Upper lobe of right lung (tissue), 1 donor: ENCODE measurements at places on chromosomes 16 and 17. TPM values are rescaled to one million over a fixed set of nuclear protein-coding genes. Genes with fewer than 3 reads are reported as not detected.

DNA sequence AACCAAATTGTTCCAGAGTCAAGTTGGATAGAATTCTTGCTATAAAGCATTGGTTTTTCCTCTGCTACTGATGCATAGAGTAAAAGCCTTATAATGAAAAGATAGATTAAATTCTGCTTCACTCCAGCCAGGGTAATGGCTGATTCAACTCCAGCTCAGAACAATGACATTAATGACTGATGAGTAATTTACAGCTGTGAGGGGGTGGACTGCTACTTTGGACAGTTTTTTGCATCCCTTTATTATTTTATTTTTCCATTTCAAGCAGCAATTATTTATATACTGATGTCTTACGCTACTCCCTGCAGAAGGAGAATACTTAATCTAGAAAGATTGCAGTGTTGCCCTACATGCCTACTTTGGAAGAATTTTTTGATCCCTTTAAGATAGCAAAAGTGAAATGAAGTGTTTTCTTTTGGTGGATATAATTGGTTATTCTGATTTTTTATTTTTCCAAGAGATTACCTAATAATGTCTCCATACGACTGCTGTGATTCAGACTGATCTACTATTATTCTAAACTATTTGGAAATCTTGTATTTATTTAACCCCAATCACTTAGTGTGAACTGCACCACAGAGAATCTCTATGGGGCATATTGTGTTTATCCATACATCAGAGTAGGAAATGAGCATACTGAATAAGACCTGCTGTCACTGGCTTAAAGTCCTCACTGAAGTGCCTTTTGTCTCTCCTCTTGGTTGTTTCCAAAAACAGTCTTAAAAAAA lies 149.5 kb downstream of the TRIM37 start:
- no peak overlapping the region for H3K27ac ChIP-seq
- no peak for DNase-seq
- H3K36me3 ChIP-seq: no peaks in the 10 kb centered on the region

GRCh38 chr17:1912146-1912545 lies 82.3 kb downstream of the RPA1 start:
- no peak overlapping the region for H3K4me3 ChIP-seq
- no peak for DNase-seq
- H3K36me3 ChIP-seq: no peaks in the 10 kb centered on the region

GRCh38 chr17:80261159-80261894 lies 675 bp downstream of the RNF213 start:
- peaks cover 7% of the 10 kb centered on the region for H3K36me3 ChIP-seq
- peaks cover 36% of the 10 kb centered on the region for H3K4me1 ChIP-seq
- DNase-seq: peak; percentile 84
- H3K27ac ChIP-seq: peak overlapping the region; percentile 94
- no peaks in the 10 kb centered on the region for H3K27me3 ChIP-seq
- peak overlapping the region; percentile 86 for H3K4me3 ChIP-seq

GRCh38 chr17:80006339-80006720 lies 29.3 kb downstream of the TBC1D16 start:
- DNase-seq: no peak
- no peak overlapping the region for H3K4me3 ChIP-seq
- no peaks in the 10 kb centered on the region for H3K36me3 ChIP-seq

DNA sequence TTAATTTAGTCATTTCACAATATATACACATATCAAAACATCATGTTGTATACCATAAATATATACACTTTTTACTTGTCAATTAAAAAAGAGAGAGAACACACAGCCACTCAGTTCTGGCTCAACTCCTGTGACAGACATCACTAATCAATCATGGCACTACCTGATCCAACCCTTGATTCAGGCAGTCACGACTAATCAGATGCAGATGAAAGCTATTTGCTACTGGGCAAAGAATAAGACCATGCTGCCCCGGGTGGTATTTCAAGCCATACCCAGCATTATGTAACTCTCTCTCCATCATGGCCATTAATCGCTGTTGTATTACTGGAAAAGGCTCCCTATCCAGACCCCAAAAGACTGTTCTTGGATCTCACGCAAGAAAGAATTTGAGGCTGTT lies 345.7 kb downstream of the HAPSTR1 start:
- no peaks in the 10 kb centered on the region for H3K36me3 ChIP-seq
- no peak overlapping the region for H3K27ac ChIP-seq
- DNase-seq: no peak
- no peaks in the 10 kb centered on the region for H3K27me3 ChIP-seq
- no peaks in the 10 kb centered on the region for H3K4me1 ChIP-seq

DNA sequence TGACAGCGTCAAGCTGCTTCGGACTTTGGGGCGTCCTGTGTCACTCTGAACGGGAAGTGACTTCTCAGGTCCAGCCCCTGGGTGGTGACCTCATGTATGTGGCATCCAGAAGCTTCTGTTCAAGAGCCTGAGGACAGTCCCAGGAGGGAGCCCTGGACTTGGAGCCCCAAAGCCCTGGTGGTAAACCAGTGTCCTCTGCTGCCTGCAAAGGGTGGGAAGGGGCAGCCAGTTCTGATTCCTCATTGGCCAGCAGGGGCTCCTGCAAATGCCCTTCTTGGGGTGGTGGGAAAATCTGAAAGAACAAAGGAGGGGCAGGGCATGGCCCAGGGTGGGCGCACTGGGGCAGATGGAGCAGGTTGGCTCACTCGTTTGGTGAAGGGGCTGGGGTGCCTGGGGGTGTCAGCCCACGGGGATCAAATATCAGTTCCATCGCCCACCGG lies 1.6 kb downstream of the OSGIN1 start:
- no peaks in the 10 kb centered on the region for H3K27me3 ChIP-seq
- H3K36me3 ChIP-seq: peaks cover 15% of the 10 kb centered on the region
- peaks cover 19% of the 10 kb centered on the region for H3K4me1 ChIP-seq
- H3K4me3 ChIP-seq: peak overlapping the region; percentile 64
- no peak for DNase-seq

DNA sequence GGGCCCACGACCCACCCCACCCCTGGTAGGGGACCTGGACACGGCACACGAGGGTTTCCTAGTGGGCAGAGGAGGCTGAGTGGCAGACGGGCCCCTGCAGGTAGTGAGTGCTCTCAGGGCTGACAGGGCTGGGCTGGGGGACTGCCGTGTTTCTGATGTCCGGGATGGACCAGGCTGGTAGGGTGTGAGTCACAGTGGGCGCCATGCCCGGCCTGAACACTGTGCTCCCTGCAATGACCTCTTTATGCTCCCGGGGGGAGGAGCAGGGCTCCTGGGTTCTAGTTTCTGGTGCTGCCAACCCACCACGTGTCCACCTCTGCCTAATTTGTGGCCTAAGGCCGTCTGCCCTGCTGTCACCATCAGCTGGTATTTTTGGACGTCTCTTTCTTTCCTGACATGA lies 26.3 kb downstream of the ARHGAP23 start:
- peak overlapping the region; percentile 70 for H3K27ac ChIP-seq
- peak; percentile 82 for DNase-seq
- H3K4me3 ChIP-seq: peak overlapping the region; percentile 48
- peaks cover 13% of the 10 kb centered on the region for H3K36me3 ChIP-seq
- H3K27me3 ChIP-seq: peaks cover 5% of the 10 kb centered on the region

- DNase-seq: no peak
- H3K4me3 ChIP-seq: no peak overlapping the region
- no peaks in the 10 kb centered on the region for H3K27me3 ChIP-seq
- H3K36me3 ChIP-seq: no peaks in the 10 kb centered on the region
- H3K4me1 ChIP-seq: peaks cover 8% of the 10 kb centered on the region
These were observed 6.5 kb downstream of the ADCY7 start for GRCh38 chr16:50272687-50273381.

DNA sequence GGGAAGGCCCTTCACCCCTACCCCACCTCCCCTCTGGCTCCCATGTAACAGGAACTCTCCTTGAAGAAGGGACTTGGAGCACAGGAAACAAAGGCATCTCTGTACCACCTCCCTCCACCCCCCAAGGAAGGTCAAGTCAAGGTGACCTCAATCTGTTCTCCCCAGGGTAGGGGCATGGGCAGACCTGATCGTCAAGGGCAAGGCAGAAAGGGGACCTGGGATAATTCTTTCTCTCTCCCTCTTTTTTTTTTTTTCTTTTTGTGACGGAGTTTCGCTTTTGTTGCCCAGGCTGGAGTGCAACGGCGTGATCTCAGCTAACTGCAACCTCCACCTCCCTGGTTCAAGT lies 4.3 kb upstream of the STAT5A start:
- peaks cover 18% of the 10 kb centered on the region for H3K4me1 ChIP-seq
- H3K36me3 ChIP-seq: no peaks in the 10 kb centered on the region
- no peak overlapping the region for H3K27ac ChIP-seq
- H3K4me3 ChIP-seq: no peak overlapping the region

- no peaks in the 10 kb centered on the region for H3K4me1 ChIP-seq
- H3K36me3 ChIP-seq: no peaks in the 10 kb centered on the region
- H3K4me3 ChIP-seq: no peak overlapping the region
- H3K27ac ChIP-seq: no peak overlapping the region
- no peak for DNase-seq
These were observed 246.2 kb downstream of the KATNIP start for GRCh38 chr16:27795992-27796614.

UBE2G1 gene
- 38.4 TPM for total RNA-seq

KRTAP16-1 gene
- not detected for total RNA-seq
